ENCODE measurements at places on chromosomes 2 and 18.

DNA sequence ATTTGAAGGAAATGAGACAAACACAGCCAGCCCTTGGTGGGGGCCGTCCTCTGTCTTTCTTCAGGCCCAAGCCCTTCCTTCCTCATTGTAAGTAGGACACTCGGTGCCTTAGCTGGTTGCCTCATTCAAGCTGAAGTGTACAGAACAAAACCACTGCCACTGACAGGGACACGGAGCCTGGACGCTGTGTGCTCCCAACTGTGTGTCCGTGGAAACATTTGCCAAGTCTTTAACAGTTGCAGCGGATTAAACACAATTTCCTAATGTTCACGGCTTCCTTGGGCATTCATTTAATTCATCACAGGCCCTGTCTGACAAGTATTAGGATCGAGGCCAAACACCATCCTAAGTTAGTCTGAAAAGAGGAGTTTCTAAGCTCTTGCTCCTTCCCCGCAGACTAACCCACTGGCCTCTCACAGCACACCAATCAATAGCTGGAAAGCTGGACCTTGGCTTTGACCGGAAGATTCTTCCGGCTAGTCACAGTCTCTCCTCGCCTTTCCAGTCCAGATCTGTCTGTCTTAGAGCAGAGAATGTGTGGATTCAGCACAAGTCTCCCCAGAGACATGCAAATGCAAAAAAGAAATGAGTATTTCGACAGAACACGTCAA is 68.7 kb upstream of the ACSL3 start:
- DNase-seq, result no peak

DNA sequence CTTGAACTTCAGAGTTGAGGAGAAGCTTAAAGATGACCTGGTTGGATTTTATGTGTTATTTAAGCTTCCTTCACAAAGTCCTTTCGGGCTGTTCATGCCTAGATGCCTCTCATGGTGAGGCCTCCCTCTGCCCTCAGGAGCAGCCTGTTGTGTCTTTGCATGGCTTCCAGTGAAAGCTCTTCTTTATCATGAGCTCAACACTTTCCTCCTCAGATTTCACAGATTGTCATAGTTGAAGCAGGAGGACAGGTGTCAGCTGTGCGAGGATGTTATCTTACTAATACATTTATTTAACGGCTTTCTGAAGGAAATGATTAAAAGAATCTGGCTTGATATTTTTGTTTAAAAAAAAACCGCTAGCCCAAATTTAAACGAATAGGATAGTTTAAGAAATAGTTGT is 48.8 kb upstream of the ITSN2 start:
- no peak for DNase-seq

- DNase-seq, result no peak
Measured at GRCh38 chr18:62989195-62989594, 273.9 kb downstream of the PHLPP1 start.

DNA sequence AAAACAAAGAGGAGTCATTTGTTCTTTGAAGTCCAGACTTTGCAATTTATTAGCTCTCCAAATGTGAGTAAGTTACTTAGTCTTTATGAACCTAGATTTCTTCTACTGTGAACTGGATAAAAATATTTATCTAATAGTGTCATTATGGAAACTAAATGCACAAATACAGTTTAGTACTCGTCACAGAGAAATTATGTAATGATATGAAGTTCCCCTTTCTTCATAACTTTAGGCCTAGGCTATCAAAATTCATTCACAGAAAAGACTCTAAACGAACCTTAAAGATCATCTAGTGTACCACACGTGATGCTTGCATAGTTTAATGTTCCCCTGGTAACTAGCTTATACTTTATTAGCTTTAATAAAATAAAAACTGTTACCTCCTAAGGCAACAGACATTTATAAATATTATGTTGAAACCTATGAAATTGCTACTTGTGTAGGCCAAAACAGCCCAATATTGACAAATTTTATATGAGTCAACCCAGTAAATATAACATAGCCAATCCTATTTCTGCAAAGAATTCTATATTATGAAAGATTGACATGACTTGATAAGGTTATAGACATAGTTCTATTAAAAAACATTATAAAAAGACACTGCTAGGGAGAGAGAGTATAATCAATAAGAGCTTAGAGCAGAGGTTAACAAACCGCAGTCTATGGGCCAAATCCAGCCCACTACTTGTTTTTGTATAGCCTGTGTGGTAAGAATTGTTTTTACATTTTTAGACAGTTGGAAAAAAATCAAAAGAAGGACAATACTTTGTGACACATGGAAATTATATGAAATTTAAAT is 44.9 kb upstream of the ITPRID2 start:
- DNase-seq, result no peak

- peak; percentile 82 for DNase-seq
Measured at GRCh38 chr2:105337122-105338019, at the start of gene C2orf49. TSS of gene C2orf49 (plus strand) at chr2:105337540. CDS start at chr2:105337588, 48 bp downstream.

DNA sequence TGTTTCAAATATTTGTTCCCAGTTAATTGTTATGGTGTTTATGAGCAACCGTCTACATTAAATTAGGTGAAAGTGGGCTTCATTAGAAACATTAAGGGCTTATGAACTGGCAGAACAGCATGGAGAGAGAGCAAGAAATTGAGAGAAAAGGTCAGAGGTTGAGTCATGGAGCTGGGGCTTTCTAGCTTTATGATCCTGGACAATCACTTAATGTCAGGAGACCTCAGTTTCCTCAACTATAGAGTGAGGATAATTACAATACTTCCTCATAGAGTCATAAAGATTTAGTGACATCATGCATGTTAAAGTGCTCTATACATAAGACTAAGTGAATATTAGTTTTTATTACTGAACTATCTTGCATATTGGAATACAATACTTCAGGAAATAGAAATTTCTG is 83.9 kb downstream of the PLCL1 start:
- no peak for DNase-seq

DNA sequence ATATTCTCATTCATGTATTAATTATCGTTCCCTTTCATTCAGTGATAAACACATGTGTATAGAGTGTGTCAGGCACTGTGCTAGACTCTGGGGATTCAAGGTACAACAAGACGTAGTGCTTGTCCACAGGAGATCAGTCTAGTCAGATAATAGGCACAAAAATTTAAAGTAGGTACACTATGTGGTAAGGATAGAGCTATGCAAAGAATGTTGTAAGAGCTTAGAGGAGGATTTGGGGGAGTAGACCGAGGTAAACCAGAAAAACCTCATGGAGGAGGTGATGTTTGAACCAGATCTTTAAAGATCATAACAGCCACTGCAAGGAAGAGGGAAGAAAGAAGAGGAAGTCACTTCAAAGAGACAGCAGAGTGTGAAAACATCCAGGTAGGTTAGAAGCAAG is 256.9 kb upstream of the DDX18 start:
- no peak for DNase-seq

DNA sequence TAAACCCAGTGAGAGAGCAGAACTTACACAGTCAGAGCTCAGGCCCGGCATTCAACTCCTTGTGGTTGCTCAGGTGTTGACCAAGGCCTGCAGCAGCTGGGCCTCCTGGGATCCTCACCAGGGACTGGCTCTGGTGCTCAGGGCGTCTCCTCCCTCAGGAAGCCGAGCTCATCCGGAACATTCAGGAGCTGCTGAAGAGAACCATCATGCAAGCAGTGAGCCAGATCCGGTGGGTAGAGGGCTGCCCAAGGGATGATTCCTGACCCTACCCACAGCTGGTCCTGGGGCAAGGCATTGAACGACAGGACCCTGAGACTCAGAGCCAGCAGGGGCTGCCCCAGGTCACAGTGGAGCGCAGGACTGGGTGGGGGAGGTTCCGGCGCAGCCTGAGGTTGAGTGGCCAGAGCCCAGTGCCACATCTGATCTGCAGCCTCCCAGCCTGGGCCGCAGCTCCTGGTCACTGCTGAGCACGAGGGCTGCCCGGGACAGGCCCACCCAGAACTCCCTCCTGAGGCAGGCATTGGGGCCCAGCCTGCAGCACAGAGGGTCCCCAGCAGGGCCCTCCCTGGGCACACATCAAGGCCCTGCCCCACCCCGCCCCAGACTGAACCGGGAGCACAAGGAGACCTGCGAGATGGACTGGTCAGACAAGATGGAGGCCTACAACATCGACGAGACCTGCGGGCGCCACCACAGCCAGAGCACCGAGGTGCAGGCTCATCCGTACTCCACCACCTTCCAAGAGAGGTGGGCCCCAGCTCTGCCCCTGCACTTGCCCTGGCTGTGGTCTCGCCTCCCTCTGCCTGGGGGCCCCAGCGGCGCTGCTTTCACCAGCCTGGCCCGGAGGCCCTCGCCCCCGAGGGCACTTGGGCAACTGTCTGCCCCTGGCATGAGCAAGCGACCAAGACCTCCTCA is 2.4 kb downstream of the TEKT4 start:
- no peak for DNase-seq

GRCh38 chr2:144510294-144510991 is 9.5 kb downstream of the ZEB2 start:
- DNase-seq, result no peak

DNA sequence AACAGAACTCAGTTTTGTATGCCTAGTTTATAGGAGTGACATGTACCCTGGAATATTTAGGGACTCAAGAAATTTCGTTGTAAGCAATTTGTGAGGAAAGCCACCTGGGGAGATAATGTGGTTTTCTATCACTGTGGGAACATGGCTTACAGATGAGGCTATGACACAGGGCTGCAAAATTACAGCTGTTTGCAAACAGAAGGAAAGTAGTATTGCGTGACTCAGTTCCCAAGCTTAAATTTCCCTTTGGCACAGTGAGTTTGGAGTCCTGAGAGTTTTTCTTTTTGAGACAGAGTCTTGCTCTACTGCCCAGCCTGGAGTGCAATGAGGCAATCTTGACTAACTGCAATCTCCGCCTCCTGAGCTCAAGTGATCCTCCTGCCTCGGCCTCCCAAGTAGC is 149.8 kb downstream of the MYO5B start:
- DNase-seq, result no peak

DNA sequence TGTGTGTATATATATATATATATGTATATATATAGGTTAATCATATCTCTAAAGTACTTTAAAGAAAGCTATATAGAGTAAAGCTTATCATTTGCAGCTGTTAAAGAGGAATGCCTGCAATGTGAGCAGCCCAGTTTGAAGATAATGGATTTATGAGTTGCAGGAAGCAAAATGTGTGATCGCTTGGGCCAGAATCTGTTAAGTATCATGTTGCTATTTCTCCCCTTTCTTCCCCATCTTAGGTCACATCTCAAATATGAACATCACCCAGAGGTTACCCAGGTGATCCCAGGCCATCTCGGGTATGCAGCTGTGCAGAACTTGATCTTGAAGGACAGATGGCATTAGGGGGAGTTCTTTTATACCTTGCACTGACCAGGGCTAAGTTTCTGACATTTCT is 316.5 kb downstream of the MTX2 start:
- no peak for DNase-seq

DNA sequence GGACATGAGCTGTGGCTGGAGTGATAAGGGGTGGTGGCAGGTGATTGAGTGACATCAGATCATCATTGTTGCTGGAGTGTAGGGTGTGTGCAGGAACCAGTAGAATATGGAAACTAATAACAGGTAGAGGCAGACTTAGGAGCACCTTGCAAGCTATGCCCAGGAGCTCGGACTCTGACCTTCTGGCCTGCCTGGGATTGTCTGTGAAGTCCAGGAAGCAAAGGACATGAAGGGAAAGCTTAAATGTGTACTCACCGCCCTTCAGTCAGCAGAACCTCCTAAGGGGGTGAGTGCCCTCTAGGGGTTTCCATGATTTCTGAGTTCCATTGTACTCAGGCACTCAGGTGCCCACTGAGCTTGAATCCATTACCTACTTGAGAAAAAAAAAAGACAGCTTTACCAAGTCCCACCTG is 104.2 kb downstream of the CRIM1 start:
- peak; percentile 28 for DNase-seq

DNA sequence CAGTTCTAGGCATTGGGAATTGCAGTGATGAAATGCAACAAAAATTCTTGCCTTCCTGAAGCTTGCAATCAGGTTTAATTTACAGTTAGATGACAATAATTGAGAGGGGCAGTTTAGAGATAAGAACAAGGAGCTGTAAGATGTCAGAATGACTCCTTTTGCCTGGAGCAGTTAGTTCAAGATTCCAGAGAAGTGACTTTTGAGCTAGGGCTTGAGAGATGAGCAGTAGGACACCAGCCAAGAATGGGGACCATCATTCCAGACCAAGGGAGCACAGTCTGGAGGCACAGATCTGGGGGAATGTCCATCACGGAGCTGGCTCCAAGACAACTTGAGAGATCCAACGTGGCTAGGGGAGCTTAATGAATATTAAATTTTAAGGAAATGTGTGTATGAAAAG is 26.8 kb downstream of the CACNB4 start:
- no peak for DNase-seq

GRCh38 chr2:96697476-96697875 is 42.4 kb downstream of the LMAN2L start:
- no peak for DNase-seq

GRCh38 chr2:164538240-164538866 is 82.9 kb downstream of the GRB14 start:
- peak; percentile 70 for DNase-seq

GRCh38 chr2:164974221-164974620 is 18.9 kb upstream of the SLC38A11 start:
- DNase-seq, result no peak

DNA sequence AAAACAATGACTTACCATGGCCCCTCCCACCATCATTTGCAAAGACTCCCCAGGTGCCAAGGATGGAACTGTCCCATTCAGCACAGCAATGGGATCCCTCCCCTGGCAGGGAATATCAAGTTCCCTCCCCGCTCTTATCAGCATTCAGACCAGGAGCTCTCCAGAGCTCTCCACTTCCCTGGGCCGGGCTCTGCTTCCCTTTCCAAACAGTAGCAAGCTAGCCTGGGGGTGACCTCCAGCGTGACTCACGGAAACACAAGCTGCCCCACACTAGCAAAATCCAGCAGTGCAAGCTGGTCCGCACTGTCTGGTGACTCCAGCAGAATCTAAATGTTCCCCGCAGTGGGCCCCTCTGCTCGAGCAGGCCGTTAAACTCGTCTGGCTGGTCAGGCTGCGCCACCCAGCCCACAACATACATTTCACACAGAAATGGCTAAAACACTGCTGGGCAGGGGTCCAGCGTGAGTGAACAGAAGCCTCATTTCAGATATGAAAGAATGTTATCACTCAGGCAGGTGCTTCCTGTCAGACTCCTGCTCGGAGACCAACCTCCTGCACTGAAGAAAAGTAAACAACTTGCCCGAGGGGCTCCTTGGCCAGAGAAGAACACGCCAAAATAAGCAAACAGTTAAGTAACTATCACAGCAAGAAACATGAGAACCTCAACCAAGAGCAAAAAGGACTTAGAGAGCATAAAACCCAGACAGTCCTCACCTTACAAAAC is 33.9 kb downstream of the STAT1 start:
- no peak for DNase-seq

DNA sequence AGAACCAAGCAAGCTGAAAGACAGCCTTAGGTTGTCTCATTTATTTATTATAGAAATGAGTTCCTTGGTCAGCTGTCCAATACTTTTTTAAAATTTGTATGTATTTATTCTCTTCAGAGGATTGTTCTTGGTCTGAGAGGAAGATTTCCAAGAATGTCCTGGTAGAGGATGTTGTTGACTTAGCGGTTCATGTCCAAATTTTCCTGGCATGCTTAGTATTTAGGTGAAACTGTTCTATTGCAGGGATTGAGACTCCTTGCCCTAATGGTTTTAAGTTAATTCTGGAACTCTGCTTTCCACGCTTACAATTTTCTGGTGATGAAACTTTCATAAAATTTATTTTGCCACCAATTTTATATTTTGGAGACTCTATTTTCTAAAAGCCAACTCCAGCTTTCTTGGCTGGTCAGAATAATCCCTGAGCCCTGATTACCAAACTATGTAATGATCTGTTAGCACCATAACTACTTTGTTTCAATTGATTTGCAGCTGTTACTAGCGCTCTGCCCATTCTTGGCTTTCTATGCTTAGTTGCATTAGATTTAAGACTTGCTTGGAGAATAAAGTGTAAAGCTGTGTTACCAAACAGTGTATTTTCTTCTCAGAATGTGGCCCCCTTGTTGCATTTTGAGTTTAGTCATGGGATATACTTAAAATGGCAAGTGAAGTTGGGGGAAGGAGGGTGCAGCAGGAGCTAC is 1868.8 kb upstream of the CELF4 start:
- peak; percentile 42 for DNase-seq
